ENCODE measurements at places on chromosomes 13 and 19.

GRCh38 chr13:99278200-99278599, 20.0 kb upstream of the GPR18 start:
- DNase-seq: peak; percentile 90

DNA sequence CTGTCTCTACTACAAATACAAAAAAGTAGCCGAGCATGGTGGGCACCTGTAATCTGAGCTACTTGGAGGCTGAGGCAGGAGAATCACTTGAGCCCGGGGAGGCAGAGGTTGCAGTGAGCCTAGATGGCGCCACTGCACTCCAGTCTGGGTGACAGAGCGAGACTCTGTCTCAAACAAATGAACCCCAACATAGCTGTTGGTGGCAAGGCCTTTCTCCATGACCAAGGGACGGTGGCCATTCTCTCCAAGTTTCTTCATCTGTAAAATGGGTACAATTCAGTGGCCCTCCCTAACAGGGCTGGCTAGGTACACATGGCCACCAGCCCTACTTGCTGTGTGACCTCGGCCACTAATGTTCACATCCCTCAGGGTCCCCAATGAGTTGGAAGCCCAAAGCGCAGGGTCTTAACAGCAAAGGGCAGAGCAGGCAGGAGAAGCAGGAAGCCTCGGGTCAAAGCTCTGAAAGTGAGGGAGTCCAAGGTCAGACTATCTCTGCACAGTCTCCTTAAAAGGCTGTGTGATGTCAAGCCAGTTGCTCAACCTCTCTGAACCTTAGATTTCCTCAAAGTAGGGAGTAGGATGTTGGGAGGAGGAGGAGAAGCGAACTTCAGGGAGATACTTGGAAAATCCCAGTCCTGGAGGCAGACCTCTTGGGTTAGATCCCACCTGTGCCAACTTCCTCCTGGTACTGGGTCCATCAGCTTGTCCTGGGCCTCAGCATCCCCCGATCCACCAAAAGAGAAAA, 2.7 kb downstream of the JUND start:
- peak; percentile 58 for DNase-seq

DNA sequence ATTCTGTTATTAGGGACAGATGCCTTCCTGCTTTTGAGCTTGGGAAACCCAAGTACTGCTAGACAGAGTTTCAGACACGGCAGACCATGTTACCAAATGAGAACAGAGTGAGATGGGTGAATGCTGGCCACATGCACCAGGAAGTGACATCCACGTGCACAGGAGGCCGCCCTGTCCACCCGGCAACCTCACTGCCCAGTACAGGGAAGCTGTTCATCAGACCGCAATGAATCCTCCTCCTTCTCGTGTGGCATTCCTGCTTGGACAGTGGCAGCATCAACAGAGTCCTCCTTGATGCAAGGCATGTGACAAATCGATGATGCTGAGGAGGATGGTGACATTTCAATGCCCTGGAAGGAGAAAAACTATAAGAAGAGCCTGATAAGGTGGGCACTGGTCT, 191.0 kb upstream of the SOX1 start:
- no peak for DNase-seq

DNA sequence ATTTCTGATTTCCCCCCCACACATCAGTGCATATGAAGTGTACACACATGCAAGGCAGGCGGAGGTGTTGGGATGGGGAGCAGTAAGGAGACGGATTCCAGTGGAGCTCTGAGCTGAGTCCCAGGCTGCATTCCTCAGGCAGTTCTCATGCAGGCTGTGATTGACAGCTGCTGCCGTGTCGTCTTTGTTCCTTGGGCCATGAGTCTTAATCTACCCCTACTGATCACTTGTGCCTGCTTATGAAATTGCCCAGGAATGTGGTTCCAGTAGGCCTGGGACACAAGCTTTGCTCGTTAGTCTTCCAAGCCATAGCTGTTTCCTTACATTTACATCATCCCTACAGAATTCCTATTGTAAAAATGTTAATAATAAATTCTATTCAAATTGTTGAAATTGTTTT, 1241.9 kb downstream of the UQCRFS1 start:
- DNase-seq: no peak

DNA sequence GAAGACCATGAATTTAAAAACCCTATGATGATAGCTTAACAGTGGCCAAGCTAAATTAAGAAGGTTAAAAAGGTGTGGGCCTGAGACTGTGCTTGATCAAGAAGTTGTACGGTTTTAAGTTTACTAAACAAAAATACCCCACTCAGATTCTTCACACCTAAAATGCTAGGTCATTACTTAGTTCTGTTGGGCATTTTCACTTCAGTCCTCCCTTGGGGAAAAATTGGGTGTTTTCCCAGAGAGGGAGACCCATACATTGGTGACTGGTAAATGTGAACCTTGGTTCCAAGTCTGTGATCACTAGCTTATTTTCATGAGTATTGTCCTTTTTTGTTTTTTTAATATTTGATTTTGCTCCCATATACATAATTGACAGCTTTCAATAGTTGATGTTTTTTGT, 44.4 kb downstream of the MTUS2 start:
- no peak for DNase-seq

DNA sequence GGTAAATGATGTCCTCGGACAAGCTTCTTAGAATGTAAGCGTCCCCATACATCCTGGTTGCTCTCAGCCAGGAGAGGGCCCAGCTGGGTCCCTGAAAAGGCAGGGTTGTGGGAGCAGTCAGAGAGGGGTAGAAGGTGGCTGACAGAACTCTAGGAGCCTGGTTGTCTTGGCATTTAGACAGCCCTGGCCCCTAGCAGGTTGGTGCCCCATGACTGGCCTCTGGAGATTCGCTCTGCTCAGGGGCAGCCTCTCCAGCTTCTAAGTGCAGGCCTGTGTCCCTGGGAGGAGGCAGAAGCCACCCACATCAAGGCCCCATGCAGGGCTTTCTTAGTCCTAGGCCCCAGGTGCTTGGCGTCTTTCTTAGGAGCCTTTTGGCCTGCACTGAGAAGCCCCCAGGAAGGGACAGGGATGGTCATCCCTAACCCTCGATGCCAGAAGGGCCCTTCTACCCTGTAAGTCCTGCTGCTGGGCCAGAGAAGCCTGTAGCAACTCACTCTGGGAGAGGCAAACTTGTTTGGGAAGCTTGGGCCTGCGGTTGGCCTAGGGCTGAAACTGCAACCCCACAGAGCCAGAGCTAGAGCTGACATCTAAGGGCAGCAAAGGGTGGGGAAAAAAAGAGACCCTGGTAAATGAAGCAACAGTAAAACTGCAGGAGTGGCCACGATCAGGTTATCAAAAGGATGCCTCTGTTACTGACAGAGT, 2.8 kb upstream of the CDX2 start:
- DNase-seq: no peak

GRCh38 chr13:49935171-49936074, 717 bp downstream of the SPRYD7 start:
- DNase-seq: no peak

GRCh38 chr19:10724573-10725071, 6.7 kb downstream of the DNM2 start:
- no peak for DNase-seq

Measured in T-helper 2 cell (primary cell).